ENCODE measurements at places on chromosomes 4 and X.

DNA sequence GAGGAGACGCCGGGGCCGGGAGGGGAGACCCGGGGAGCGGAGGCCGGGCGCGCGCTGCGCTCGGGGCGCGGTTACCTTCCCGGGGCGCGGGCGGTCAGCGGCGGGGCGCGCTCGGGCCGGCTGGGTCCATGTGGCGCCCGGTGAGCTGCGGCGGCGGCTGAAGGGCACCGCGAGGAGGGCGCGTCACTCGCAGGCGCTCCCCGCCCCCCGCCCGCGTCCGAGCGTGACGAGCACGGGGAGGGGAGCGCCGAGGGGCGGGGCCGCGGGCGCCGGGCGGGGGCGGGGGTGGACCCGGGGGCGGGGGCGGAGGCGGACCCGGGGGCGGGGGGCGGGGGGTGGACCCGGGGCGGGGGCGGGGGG, at the start of gene CPLX1:
Gene CPLX1 (minus strand): TSS at position 159 of the 360 bp plus-strand sequence. CDS start 1,607 bp downstream, outside the sequence.
- ATAC-seq, result no peak

GRCh38 chrX:51896626-51897025, 3.2 kb downstream of the MAGED1 start:
- ATAC-seq, result no peak

DNA sequence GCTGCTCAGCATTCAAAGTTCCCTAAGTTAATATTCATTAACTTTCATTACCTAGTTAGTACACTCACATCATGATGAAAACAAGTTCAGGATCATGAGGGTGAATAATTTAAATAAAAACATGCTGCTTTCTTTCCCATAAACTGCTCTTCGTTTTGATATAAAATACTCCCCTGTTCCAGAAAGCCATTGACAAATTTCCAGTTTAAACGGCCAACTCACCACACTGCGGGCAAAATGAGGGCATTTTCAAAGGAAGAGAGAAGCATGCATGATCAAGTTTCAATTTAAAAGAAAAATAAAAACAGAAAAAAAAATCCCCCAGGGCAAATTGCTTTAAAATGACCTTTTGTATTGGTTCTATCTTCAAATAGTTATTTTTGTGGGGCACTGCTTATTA, 69.6 kb downstream of the EPHA5 start:
- no peak for ATAC-seq

- ATAC-seq, result peak; percentile 77
Observed at GRCh38 chr4:150224896-150225591, 146.8 kb downstream of the DCLK2 start.

- no peak for ATAC-seq
Observed at GRCh38 chrX:41391606-41392005, 55.5 kb upstream of the NYX start.

- ATAC-seq, result no peak
Observed at GRCh38 chr4:23320931-23321587, 568.8 kb downstream of the PPARGC1A start.

GRCh38 chrX:40105835-40106675, 8.3 kb upstream of the BCOR start:
- peak; percentile 48 for ATAC-seq

- peak; percentile 82 for ATAC-seq
Observed at GRCh38 chrX:70030301-70030767, 19.4 kb downstream of the AWAT2 start.

- no peak for ATAC-seq
Observed at GRCh38 chrX:68824565-68825125, 4.2 kb upstream of the EFNB1 start.

- peak; percentile 40 for ATAC-seq
Observed at GRCh38 chr4:139227729-139228404, 50.8 kb upstream of the ELF2 start.

DNA sequence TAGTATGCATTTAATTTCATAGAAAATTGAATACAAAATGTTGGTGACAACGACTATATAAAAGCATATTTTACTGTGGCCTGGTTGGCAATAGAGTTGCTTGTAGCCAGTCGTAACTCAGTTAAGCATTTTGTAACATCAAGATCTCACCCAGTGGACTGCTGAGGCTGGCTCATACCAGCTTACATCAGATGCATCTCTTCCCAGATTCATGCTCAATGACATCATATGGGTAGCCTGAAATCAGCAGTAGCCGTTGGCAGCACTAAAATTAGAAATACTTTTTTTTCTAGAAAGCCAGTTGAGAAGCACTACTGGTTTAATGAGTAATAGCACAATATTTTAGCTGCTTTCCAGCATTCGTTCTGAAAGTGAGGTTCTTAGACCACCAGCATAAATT, 341.2 kb downstream of the TECRL start:
- no peak for ATAC-seq

DNA sequence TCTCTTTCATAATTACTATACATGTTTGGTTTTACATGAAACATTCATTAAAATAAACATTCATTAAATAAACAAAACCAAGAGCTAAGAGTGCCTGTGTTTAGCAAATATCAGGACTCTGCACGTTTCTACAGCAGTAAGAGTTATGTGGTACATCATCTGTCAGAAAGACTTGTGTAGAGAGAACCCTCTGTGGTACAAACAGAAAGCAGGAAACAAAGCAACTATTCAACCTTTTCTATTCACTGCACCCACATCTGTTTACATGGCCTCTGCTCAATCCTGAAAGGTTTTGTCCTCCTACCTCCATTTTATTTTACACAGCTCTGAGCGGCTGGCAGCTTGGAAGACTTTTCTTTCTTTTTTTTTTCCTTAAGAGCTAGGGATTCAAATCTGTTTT, 90.7 kb upstream of the PCDH18 start:
- ATAC-seq, result peak; percentile 33

- peak; percentile 78 for ATAC-seq
Observed at GRCh38 chr4:88737307-88737941, 39.8 kb upstream of the NAP1L5 start.

GRCh38 chrX:40008791-40009461, 88.8 kb downstream of the BCOR start:
- peak; percentile 31 for ATAC-seq

- ATAC-seq, result peak; percentile 51
Observed at GRCh38 chrX:106168107-106168506, at the start of gene PWWP3B. Gene PWWP3B (plus strand): TSS chrX:106168305. CDS start chrX:106205433, 37,128 bp downstream.

DNA sequence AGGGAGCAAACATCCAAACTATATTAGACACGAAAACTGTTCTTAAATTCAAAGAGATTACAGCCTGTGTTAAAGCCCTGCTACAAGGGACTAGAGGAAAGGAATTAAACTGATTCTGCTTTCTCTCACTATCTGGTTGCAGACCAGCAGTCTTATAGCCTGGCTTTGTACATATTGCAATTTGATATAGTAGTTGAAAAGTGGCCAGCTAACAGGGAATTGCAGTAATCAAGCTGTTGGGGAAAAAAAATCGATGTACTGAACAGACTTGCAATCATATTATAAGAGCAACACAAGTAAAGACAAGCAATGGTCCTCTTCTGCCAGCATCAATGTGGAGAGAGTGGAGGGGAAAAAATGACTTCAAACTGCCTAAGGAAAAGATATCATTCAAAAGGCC, 364.4 kb upstream of the EPHA5 start:
- no peak for ATAC-seq

DNA sequence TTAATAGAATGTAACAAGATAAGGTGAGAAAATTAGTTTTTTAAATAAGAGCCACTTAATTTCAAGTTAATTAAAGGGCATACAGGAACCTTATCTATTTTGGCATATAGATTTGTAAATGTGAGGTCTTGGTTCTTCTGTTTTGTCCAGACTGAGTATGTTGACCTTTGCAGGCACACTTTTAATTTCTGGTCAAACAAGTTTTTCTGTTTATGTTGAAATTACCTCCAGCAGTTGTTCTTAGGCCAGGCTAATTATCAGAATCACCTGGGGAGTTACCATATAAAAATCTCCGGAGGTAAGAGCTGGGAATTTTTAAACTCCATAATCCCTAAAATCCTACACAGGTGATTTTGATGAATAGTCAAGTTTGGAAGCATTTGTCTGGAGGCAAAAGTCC, 227.4 kb upstream of the ANKRD50 start:
- ATAC-seq, result no peak
